Umbilical cord (tissue), 2 donors: ENCODE measurements at places on chromosomes 7 and 10.

DNA sequence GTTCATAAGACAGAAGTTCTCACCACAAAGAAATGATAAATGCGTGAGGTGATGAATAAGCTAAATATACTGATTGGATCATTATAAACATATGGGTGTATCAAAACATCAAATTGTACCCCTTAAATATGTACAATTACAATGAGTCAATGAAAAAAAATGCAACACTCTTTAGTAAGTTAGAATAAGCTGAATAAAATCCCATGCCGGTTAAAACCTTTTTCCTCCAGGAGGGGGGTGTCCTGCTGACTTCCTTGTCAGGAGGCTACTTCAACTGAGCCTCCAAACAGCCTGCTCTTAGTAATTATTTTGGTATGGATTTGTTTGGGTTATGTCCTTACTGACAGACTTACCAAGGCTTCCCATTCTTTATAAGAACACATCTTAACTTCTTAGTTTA lies 649.1 kb downstream of the INHBA start:
- no peak for DNase-seq

- DNase-seq: peak; percentile 75
Observed at GRCh38 chr7:77315182-77315591, 101.0 kb downstream of the GSAP start.

DNA sequence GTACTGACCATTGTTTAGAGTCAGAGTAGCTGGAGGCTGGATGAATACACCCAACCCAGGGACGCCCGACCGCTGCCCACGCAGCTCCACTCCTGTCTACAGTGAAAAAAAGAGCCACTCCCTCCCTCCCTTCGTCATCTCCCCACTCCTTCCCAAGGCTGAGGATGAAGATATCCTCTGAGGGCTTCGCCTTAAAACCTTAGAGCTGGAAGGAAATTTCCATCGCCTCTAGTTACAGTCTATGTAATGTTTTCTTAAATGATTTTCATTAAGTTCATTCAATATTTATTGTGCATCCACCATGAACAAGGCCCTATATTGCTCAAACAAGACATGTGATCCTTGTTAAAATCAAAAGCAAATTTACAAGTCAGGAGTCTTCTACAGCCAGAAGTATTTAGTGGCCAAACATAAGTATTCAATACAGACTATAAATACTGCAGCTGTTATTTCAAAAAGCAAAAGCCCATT lies 11.3 kb upstream of the SLIT1 start:
- DNase-seq: no peak

DNA sequence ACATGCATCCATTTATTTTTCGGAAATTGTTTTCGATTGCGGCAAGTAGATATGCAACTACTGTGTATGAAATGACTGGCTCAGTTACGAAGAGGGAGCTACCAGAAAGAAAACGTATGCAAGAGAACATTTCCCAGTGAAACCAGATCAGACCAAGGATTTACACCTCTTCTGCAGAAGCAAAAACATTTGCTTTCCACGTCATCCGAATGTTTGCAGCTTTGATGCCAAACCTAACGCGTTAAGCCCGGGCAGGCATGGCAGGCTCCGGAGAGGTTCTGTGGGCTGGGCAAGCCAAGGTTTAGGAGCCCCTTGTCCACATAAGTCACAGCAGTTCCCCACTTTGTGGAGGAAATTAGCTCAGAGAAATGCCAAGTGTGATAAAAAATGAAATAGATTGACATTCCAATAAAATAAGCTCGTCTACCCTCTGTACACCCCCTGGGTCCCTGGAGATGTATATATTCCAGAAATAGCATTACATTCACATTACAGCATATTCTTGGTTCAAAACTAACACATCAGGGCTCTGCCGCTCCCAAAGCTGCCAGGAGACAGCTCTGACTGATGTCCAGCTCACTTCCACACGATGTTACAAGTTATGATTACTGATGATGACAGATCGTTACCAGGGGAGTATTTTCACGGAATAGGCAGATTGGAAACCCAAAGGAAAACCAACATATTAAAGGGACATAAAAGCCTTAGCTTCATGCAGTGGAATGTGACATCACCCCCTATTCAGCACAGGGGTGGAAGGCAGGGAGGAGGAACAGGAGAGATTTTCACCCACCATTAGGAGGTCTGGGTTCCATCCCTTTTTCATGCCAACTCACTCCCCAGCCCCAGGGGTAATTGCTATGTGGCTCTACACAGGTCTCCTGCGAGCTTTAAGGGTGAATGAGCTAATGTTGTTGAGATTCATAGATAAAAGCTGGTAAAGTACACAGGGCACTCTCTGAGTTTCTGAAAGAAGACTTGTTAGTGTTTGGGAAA lies 81.5 kb downstream of the LYZL1 start:
- DNase-seq: peak; percentile 76

DNA sequence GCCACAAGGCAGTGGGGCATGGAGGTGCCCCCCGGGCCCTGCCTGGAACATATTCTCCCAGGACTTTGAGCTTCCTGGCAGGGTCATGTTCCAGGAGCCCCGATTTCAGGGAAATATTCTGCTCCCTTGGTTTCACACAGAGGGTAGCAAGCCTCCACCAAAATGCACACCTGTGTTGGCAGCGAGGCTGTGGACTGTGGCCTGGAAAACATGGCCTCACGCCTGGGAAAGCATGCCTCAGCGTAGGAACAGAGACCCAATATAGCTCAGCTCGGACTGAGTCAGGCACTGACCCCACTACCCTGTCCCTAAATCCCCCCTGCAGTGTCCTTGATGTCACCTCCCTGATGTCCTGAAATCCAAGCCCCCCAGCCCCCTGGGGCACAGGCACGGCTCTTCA lies 92.0 kb downstream of the KCNMA1 start:
- DNase-seq: no peak

- no peak for DNase-seq
Observed at GRCh38 chr7:85067371-85067770, 119.5 kb downstream of the SEMA3D start.
